ENCODE measurements at places on chromosomes 6 and 20. TPM values are rescaled to one million over a fixed set of nuclear protein-coding genes. Genes with fewer than 3 reads are reported as not detected.

DNA sequence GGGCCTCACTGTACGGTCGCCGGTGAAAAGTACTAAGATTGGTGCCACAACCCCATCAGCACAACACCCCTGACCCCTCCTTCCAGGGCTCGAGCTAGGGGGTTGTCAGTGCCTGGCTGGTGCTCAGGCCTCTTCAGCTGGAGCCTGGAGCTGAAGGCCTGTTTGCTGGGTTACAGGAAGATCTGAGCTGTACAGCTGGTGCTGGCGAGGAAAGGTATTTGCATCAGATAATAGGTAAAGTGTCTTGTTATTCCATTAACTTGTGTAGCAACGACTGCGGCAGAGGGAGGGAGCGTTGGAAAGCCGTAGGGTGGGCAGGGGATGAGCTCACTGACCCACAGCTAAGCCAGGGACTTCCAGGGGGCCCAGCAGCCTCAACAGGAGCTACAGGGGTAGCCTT lies 15.8 kb upstream of the SIRPA start:
- DNase-seq = no peak

DNA sequence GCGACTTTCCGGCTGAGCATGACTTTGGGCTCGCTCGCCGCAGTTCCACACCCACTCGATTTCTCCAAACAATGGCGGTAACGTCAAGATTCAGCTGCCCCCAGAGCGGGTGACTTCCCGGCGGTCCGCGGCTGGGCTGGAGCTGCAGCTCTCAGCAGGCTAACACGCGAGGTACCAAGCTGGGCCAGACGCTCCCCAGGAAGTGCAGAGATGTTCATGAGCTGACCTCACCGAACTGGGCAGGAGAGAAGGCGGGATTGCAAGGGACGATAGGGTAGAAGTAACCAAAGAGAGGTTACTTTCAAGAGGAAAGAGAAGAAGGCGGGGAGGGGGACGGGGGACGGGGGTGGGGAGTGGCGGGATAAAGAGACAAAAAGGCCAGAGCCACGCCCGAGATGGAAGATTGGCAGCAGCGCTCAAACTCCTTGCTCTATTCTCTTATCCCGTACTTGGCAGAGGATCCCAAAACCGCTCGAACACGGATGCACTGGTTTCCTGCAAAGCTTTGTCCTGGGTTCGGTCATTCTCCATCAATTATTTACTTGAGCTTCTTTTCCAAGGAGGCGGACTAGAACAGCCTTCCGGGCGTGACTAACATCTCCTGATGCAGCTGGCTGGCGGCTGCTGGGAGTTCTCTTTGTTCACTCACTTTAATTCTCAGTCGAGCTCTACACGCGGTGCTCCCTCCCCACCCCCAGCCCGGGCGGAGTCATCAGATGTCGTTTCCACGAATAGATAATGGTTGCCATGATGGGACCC lies at the start of gene MTCL3:
Gene MTCL3, minus strand, starts transcription at position 626 of the 759 bp plus-strand sequence.
- DNase-seq = no peak

- DNase-seq = peak; percentile 38
These were observed 107.5 kb downstream of the FAXC start for GRCh38 chr6:99241905-99242534.

- no peak for DNase-seq
These were observed 521.2 kb upstream of the IMPG1 start for GRCh38 chr6:76593668-76594067.

Gene CTSZ
- total RNA-seq = 35.3 TPM

Gene SLC44A4
- total RNA-seq = 190 TPM

Gene VGLL2
- not detected for total RNA-seq

Gene PLN
- total RNA-seq = 23.3 TPM

- DNase-seq = no peak
These were observed 139.7 kb upstream of the FLRT3 start for GRCh38 chr20:14477125-14477524.

Gene RSPH9
- total RNA-seq = not detected

Gene TFAP2A
- total RNA-seq = not detected

Gene LPIN3
- 289 TPM for total RNA-seq
